ENCODE measurements at places on chromosomes 1 and 21.

DNA sequence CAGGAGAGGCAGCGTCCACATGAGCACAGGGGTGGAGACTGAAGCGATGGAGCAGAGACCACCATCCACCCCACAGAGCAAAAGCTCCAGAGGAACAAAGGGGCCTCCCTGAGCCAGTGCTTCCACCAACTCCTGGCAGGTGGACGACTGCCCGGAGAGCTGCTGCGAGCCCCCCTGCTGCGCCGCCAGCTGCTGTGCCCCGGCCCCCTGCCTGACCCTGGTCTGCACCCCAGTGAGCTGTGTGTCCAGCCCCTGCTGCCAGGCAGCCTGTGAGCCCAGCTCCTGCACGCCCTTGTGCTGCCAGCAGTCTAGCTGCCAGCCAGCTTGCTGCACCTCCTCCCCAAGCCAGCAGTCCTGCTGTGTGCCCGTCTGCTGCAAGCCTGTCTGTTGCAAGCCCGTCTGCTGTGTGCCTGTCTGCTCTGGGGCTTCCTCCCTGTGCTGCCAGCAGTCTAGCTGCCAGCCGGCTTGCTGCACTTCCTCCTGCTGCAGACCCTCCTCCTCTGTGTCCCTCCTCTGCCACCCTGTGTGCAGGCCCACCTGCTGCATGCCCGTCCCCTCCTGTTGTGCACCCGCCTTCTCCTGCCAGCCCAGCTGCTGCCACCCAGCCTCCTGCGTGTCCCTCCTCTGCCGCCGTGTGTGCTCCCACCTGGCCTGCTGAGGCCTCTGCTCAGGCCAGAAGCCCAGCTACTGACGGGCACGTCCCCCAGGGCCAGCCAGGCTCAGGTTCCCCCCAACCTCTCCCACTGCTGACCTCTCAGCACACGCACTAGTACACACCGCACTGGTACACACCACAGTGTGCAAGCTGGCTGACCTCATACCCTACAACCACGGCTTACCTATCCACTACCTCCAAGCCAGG lies 5.4 kb downstream of the KRTAP10-12 start:
- peak; percentile 18 for DNase-seq

DNA sequence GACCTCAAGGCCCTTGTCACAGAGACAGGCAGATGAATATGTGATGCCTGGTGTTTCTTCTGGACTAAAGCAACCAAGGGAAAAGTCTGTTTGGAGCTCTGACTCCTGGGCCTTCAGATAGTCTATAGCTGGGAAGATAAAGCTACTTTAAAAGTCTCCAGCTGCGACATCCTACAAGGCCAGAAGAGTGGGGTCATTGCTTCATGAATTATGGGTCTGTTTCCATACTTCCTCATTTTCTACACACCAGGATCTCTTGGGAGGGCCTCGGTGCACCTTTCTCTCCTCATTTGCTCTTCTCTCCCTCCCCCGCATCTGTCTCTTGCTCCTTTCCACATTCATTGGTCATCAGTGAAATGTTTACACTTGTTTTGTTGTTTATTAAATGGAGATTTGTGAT lies 44.8 kb downstream of the SYT2 start:
- no peak for DNase-seq

DNA sequence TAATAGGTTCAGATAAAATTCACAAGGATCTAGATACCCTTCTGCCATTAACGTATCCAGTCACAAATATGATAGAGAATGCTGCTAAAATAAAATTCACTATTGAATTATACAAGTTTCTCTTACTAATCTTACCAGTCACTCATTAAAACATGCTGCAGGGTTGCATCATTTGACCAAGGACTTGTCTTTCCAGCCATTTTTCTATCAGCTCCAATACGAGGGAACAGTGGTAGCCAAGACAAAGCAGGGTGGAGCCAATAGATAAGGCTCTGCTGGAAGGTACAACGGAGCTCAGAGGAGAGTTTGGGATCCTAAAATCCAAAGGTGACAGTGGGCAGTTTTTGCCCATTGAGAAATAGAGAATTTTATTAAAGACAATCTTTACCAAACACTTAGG lies 4.0 kb downstream of the DONSON start:
- no peak for DNase-seq

GRCh38 chr1:15852828-15853302 lies 5.4 kb downstream of the SPEN start:
- no peak for DNase-seq

DNA sequence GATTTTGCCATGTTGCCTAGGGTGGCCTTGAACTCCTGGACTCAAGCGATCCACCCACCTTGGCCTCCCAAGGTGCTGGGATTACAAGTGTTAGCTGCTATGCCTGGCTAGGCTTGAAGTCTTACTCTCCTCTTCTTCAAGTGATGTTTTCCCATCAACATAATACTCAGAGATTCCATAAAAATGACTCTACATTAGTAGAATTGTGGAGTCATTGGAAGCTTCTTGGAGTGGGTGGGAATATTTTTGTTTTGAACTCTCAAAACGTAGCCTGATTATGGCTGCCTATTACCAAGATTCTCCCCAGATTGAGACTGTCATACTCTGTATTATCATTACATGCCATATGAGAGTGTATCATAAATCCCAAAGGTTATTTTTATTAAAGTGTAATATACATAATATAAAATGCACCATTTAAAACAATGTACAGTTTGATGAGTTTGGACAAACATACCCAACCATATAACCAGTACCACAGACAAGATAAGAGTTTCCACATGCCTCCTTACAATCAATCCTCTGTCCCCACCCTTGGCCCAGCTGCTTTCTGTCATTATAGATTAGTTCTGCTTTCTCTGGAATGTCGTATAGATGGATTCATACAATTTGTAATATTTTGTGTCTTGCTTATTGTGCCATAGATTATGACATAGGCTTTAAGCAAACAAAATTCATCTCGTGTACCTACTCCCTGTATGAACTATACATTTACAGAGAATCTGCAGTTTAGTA lies 8.0 kb upstream of the DNM3 start:
- DNase-seq = no peak

DNA sequence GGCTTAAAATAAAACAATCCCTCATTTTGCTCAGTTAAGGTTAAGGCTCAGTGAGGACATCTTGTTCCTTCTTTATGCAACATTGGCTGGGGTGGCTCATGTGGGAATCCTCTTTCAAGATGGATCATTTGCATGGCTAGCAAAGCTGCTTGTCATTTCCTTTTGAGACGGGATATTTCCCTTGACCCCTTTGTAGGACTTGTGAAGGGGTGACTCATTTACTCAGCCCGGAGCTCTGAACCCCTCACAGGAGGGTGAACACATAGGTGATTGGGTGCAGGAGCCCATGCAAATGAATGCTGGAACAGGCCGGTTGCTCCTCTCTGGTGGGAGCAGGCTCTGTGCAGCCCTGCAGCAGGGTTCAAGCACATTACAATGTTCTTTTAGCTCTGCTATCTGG lies 15.8 kb upstream of the C8A start:
- DNase-seq = no peak

DNA sequence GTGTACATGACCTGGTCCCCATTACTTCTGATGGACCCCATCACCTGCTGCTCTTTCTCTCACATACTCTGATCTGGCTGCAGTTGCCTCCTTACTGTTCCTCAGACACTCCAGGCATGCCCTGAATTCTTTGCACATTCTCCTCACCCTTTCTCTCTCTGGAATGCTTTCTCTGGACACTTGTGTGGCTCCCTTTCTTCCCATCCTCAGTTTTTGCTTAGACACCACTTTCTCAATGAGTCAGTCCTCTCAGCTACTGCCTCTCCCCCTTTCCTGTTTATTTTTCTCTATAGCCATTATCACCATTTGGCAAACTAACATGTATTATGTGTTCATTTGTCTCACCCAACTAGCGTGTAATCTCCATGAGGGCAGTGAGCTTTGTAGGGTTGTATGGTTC lies 28.1 kb downstream of the PLXNA2 start:
- DNase-seq = no peak
